ENCODE measurements at places on chromosomes 1 and 21.

GRCh38 chr1:226479474-226479873, 69.1 kb upstream of the STUM start:
- no peak for DNase-seq

DNA sequence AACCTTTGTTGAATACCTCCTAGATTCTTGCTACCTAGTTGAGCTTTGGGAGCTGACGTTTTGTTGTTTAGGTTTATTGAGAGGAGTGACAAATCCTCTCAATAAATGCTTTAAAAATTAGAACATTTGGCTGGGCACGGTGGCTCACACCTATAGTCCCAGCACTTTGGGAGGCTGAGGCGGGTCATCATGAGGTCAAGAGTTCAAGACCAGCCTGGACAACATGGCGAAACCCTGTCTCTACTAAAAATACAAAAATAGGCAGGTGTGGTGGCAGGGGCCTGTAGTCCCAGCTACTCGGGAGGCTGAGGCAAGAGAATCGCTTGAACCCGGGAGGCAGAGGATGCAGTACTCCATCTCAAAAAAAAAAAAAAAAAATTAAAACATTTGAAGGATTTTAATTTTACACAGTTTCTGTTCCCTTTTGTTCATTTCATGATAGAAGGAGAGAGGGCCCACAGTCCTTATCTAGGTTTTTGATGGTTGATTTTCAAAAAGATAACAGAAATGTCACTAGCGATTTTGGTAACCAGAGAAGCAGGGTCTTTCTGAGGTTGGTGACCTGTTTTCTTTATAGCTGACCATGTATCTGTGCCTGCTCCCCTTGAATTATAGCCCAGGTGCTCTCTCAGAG, 44.2 kb upstream of the PIGV start:
- DNase-seq: no peak

GRCh38 chr1:199283794-199284193, 645.0 kb downstream of the PTPRC start:
- DNase-seq: no peak

- DNase-seq: no peak
Observed at GRCh38 chr1:8174807-8175206, 143.1 kb upstream of the SLC45A1 start.

GRCh38 chr21:31985398-31985797, 112.6 kb downstream of the HUNK start:
- no peak for DNase-seq

DNA sequence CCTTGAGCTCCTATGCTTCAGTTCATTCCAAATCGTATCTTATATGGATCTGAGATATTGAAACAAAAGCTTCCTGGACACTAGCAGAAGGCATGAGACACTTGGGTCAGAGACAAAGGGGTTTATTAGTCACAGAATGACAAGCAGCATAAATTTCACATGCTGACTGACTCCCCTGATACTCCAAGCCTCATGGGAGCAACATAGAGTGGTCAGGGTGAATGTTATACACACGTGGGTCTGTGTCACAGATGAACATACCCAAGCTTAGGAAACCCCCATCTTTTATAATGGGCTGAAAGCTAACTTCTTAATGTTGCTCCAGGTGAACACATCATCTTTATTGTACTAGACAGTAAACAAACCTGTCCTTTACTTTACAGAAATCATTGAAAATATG, 599.9 kb upstream of the RGS18 start:
- no peak for DNase-seq

DNA sequence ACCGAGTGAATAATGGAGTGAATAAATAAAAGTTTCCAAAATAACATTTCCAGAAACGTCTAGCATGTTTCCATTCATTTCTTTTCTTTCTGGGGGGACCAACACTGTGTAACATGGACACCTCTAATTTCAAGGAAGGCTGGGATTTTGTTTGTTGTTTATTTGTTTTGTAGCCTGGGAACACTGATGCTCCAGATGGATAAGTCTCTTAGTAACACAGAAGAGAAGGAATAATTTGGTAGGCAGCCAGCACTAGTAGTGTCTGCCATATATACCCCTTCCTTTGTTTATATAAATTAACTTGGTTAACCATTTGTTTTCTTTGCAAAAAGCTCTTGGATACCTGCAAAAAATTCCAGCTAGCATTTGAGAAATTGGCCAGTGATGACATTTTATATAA, 411.4 kb upstream of the DEPDC1 start:
- DNase-seq: no peak

- no peak for DNase-seq
Observed at GRCh38 chr1:114746450-114747121, 11.2 kb downstream of the CSDE1 start.

- DNase-seq: no peak
Observed at GRCh38 chr1:209621286-209621685, 30.9 kb downstream of the LAMB3 start.

GRCh38 chr1:87188640-87189039, 140.0 kb upstream of the LMO4 start:
- no peak for DNase-seq

- DNase-seq: no peak
Observed at GRCh38 chr1:234969581-234970400, 158.8 kb downstream of the TOMM20 start.

DNA sequence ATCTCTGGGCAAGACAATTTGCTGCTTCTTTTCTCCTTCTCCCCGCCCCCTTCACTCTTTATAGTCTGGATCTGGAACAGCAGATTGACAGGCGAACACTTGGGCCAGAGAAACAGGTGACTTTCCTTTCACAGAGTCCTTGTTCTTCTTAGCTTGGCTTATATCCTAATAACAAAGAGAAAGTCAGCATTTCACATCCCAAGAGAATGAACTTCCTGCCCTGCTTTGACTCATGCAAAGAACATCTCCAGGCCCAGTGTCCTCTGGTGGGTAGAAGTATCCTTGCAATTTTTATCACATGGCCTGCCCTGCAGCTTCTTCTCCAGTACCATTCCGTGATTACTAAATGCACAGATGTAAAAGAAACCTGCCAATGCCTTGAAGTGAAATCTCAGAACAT, 764.4 kb downstream of the ADGRL2 start:
- no peak for DNase-seq

GRCh38 chr1:207398986-207399385, 55.1 kb upstream of the CR2 start:
- no peak for DNase-seq

- no peak for DNase-seq
Observed at GRCh38 chr1:23100074-23100748, 68.4 kb downstream of the LUZP1 start.

- DNase-seq: no peak
Observed at GRCh38 chr21:39913706-39914305, 46.6 kb downstream of the PCP4 start.

DNA sequence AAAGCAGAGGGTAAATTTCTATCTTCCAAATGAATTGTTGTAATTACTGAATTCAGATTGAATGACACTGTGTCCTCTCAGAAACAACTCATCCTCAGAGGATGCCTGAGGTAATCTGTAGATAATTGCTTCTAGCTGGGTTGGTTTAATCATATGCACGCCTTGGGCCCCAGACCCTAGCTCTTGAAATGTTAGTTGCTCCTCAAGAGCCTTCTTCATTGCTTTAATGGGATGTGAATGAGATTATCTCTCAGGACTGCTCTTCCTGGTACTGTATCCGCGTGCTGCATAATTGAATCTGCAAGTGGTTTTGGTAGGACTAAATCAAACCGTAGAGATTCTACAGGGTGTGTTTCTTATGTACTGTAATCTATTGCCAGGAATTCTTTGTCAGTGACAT, 569.3 kb upstream of the NEGR1 start:
- no peak for DNase-seq

- no peak for DNase-seq
Observed at GRCh38 chr1:2236695-2237677, 8.9 kb downstream of the SKI start.

GRCh38 chr1:63674238-63674864, 81.1 kb downstream of the PGM1 start:
- no peak for DNase-seq

- no peak for DNase-seq
Observed at GRCh38 chr1:207286786-207287468, 34.6 kb upstream of the CD55 start.

DNA sequence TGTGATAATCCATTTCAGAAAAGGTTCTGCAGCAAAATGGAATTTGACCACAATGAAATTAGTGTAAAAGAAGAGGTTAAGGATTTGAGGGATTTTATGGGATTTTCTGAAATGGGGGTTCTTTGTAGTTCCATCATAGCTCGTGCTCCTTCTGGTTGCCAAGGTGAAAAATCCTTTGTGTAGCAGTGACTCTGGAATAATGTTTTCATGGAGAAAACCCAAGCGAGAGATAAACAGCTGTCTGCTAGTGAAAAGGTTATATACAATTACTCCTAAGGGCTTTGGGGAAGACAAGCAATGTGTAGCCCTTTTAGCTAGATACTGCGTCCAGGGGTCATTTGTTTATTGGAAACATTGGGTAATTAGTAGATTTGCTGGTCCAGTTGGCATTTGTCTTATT, 453.2 kb upstream of the DEPDC1 start:
- DNase-seq: no peak

- no peak for DNase-seq
Observed at GRCh38 chr1:70820995-70821394, 226.6 kb downstream of the PTGER3 start.

DNA sequence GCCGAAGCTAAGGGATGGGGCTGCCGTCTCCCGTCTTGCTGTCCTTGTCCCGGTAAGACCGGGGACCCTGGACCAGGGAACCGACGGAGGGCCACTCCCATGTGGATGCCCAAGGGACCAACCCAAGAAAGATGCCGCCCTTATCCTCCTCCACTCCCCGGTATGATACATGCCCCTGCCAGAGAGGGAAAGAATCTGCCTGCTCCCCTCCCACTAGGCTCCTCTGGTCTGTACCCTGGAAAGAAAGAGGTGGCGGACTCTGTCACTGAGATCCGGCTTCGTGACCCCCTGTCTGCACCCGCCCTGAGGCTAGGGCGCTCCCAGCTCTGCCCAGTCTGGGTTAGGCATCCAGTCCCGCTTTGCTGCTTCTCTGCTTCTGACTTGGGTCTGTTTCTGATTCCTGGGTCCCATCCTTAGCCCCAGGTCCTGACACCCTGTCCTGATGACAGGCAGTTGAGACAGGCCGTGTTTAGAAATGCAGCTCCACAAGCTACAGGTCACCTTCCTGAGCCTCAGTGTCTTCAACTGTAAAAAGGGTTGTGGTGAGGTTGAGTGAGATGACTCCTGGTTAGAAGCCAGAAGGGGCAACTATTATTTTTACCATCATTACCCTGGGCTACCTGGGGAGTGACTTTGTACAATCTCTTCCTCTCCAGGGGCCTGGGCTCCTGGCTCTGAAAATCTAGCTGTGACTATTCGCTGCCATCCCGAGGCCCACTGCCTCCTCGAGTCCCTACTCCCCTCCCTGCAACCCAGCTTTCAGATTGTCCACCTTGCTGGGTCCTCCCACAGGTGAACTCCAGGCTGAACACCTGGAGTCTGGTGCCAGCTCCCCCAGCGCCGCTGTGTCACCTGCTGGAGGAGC, 3.7 kb downstream of the MATN1 start:
- no peak for DNase-seq

DNA sequence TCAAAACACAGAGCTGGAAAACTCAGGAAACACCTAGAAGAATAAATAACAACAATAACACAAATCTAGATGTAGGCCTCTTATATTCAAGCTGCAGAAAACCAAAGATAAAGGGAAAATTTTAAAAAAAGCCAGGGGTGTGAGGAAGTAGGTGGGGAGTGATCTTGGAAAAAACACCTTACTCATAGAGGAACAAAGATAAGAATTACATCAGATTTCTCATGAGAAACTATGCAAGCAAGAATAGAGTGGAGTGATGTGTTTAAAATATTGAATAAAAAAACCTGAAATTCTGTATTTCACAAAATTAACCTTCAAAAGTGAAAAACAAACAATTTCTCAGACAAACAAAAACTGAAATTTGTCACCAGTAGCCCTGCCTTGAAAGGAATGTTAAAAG, 265.5 kb upstream of the RGS18 start:
- no peak for DNase-seq

GRCh38 chr1:155970531-155971167, 7.7 kb downstream of the ARHGEF2 start:
- peak; percentile 47 for DNase-seq

- no peak for DNase-seq
Observed at GRCh38 chr1:90339811-90340210, 344.9 kb downstream of the ZNF326 start.

DNA sequence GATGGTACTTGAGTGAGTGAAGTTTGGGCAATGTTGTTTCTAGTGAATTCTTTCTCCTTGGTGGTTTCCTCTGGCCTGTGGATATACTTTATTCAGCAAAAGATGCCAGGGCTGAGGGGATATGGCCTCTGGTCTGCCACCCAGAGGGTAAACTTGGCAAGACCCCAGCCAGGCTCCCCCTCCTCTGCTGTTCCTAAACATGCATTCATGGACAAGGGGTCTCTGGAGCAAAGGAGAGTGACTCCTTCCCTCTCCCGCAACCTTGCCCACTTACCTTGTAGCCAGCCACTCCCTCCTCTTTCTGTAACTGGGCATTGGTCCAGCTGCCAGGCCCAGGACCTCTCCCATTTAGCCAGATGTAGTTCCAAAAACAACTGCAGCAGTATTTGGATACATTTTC, 43.8 kb downstream of the RUNX3 start:
- no peak for DNase-seq

DNA sequence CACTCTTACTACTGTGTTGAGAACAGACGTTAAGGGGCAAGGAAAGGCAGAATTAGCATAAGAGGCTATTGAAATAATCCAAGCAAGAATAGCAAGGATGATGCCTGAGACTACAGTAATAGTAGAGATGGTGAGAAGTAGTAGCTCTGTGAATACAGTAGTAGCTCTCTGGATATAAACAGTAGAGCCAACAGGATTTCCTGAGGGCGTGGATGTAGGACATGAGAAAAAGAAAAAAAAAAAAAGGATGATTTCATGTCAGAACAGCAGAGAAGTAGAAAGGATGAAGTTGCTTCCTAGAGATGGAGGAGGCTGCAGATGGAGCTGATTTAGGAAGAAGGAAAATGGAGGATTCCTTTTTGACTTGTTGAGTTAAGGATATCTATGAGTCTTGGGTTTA, 112.3 kb downstream of the OMA1 start:
- DNase-seq: no peak

DNA sequence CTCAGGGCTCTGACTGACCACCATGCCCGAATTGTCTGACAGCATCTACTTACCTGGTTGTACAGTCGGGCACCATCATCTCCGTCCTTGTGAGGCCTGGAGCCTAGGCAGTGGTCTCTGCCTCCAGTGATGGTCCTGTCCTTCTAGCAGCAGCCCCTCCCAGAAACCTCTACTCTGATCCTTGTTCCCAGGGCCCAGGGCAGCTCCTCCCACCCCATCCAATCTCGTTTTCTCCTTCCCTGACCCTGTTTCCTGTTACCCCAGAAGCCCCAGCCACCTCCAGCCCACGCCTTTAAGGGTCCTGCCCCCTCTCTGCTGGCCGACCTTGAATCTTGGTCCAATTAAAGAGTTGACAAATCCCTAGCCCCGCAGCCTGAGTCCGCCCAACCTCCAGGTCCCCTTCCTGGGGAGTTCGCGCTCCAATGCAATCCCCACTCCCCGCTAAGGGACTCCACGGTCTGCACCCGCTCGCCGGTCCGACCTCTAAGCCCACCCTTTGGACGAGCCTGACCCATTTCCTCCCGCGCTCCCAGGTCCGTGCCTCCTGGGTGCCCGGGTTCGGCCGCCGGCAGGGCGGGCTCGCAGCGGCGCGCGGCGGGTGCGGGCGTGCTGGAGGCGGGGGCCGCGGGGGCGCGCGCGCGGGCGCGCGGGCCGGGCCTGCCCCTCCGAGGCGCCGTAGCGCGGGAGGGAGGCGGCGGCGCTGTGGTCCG, at the start of gene B4GALT2:
B4GALT2 (plus strand) TSS at position 660 of the 710 bp plus-strand sequence. CDS start 1,951 bp downstream, outside the sequence.
- peak; percentile 19 for DNase-seq
